ENCODE measurements at places on chromosomes 7 and 10.

DNA sequence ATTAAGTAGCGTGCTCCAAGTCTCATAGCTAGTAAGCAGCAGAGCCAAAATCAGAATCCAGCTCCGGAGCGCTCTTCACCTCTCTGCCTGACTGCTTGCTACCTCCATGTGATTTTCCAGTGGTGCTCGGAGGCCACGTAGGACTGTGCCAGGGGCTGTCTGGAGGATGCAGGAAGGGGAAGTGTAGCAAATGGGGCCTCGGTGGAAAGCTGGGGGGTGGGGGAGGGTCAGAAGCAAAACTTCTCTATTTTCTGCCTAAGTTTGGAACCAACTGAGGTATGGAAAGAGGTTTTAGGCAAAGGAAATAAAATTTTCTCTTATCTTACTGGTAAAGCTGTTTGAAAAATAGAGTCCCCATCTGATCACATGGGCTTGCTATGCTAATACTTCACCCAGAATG, 108.7 kb downstream of the TBXAS1 start:
- DNase-seq = no peak

DNA sequence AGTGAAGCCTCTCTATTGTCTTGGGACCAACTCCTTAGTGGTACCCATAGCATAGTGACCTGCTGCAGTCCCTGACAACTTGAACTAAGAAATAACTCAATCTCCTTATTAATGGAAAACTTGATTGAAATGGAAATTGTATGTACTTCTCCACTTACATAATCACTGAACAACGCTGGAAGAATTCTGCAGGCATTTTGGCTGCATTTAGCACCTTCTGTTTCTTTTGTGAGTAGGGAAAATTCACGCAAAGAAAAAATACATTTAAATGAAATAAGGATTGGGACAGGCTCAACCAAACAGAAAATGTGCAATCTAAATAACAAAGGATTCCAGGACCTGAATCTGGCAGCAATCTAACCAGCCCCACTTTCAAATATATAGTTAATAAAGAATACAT, 126.9 kb upstream of the GHITM start:
- no peak for DNase-seq

DNA sequence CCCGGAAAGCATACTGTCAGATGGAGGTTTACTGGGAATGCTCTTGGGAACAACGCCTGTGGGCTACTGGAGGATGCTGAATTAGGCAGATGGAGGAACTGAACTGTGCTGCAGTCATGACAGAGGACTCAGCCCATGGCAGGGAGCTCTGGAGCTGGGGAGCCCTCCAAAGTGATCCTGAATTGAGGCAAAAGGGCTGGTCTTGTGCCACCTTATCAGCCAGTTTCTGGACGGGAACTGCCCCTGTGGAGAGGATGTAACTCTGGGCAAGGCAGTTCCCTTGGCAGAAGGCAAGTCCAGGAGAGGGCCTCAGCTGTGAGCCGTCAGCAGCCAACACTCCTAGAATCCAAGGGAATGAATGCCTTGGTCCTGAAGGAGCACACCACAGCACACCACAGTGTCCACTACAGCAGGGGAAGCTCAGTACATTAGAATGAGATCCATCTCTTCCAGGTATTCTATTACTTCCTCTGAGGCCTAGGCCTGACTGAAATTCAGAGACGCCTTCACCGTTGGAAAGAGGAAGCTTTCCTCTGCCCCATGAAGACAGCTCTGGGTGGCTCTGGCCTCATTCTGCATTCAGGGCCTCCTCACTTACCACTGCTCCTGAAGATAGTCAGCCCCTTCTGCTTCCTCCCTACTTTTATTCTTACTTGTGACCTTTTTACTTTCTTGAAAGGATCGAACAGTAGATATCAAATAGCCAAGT, 139.6 kb upstream of the GPR26 start:
- DNase-seq = no peak

GRCh38 chr7:3455806-3456595, 154.9 kb downstream of the SDK1 start:
- no peak for DNase-seq

DNA sequence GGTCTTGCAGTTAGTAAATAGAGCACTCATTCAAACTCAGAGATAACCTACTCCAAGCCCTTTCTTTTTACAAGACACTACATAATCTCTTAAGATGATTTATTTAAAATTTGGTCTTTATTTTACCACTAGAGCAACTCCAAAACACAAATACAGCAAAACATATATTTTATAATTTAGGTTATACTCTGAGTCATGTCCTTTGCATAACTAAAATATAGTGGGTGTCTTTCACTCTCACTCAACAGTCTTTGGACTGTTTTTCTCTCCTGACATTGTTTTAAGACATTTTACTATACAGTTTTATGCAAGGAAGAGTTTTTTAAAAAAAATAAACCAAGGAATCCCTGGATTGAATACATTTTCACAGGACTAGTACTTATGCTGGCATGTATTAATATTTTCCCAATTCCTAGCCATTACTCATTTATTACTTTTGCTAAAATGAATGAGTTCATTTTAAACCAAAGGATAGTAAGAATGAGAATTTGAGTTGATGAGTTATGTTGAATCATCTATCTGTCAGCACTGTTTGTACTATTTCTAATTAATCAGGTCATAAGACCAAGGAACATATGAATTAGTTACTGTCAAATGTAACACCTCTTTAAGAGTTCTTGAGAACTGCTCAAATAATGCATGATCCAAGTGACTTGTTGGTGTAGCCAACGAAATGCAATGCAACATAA, 303.1 kb upstream of the FZD1 start:
- DNase-seq = no peak

DNA sequence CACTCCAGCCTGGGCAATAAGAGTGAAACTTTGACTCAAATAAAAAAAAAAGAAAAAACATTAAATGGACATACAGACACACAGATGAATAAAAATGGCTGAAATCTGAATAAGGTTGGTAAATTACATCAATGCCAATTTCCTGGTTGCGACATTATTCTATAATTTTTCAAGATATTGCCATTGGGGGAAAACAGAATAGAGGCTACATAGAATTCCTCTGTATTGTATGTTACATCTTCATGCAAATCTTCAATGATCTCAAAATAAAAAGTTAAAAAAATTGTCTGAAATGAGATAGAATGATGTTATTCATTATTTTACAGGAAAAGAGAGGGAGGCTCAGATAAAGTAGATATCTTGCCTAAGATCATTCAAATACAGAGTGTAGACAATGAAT, 234.0 kb downstream of the SDHAF3 start:
- DNase-seq = no peak

DNA sequence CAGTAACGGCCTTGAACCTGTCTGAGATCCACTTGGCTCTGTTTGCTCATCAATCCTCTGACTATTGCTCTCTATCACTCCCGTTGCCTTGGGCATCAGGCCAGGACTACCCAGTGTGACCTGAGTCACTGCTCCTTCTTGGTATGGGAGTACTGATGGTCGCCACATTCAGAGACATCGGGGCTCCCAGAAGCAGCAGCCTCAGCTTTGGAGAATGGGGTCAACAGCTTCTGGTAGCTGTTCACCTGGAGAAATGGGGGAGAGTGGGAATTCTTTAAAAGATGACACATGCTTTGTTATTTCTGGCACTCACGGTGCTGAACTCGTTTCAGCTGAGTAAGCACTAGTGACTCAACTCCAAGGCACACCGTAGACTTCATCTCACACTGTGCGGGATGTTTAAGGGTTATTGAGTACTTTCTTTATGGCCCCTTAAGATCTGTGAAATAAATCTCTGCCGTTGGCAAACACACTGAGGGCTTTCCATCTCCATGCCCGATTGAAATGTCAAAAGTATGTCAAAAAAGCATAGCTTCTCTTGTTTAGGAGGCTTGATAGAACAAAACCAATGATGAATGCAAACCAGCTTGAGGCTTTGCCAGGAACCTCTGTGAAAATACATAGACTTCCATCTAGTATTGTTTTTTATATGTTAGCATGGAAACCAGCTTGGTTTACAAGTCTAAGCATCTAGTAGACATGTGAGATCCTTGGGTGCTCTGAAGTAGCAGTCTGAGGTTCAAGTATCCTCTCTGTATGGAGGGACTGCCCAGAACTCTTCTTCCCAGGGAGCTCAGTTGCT, 333.1 kb downstream of the CXCL12 start:
- DNase-seq = no peak

DNA sequence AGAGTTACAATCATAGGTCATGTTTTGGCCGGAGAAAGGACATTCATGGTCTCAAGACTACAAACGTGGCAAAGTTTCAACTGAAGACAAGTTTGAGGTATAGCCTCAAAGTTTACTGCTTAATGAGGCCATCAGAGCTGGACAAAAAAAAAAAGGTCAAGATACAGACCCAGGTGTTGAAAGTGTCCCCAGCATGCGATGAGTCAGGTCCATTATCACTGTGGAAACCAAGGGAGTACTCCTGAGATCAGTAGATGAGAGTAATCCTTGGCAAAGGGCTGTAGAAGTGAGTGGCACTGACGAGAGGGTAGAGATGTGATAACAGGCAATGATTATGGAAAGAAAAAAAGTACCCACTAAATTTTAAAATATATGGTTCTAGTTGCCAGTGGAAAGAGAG, 80.1 kb upstream of the LRRN3 start:
- DNase-seq = no peak

DNA sequence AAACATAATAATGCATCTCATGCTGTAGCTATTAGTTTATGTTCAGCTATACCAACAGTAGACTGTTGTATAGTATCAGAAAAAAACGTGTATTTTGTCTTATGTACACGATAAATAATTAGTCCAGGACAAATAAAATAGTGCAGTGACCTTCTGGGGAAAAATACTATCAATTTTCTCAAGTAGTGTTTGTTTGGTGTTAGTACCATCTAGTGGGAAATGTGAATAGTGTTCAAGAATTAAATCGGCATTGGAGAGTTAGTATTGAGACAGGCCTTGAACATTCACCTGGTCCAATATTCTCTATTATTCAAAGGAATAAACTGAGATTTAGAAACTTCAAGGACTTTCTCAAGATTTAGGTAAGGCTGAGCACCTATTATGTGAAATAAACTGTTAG, 21.7 kb upstream of the OR2A5 start:
- DNase-seq = no peak

GRCh38 chr7:128075242-128076095, 44.2 kb upstream of the LRRC4 start:
- DNase-seq = no peak

- no peak for DNase-seq
Measured at GRCh38 chr7:35356495-35356894, 102.6 kb upstream of the TBX20 start.

GRCh38 chr7:136652635-136653370, 215.6 kb upstream of the CHRM2 start:
- no peak for DNase-seq

DNA sequence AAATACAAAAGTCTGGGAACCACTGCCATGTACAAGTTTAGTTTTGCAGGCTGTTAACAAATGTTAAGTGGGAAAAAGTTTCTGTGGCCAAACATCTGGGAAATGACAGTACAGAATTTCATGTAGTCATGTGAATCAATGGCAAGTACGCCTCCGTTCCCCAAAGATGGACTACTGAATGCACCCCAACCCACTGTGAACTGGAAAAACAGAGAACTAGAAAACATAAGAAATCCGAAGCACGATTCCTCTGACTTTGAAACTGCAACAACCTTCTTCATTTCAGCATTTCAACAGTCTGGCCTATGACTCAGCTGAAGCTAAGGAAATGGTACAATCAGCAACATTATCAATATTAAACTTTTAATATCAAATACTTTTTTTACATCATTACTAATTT, 41.8 kb downstream of the MCMBP start:
- DNase-seq = no peak

- no peak for DNase-seq
Measured at GRCh38 chr7:140364819-140365218, 33.5 kb downstream of the SLC37A3 start.

GRCh38 chr7:94276795-94277194, 117.9 kb upstream of the COL1A2 start:
- no peak for DNase-seq

DNA sequence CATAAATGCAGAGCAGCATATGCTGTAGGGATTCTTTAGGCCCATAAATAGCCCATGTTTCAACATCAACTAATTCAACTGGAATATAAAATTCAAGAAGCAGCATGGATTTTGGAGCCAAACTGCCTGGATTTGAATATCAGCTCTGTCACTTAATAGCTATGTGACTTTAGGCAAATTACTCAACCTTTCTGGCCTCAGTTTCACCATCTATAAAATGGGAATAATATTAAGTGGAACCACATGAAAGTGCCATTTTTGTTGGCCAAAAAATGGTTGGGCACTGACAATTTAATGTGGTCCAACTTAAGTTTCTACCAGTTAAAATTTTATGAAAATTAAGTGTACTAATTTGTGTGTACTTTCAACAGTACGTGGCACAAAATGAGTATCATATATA, 98.1 kb downstream of the GSAP start:
- DNase-seq = no peak

DNA sequence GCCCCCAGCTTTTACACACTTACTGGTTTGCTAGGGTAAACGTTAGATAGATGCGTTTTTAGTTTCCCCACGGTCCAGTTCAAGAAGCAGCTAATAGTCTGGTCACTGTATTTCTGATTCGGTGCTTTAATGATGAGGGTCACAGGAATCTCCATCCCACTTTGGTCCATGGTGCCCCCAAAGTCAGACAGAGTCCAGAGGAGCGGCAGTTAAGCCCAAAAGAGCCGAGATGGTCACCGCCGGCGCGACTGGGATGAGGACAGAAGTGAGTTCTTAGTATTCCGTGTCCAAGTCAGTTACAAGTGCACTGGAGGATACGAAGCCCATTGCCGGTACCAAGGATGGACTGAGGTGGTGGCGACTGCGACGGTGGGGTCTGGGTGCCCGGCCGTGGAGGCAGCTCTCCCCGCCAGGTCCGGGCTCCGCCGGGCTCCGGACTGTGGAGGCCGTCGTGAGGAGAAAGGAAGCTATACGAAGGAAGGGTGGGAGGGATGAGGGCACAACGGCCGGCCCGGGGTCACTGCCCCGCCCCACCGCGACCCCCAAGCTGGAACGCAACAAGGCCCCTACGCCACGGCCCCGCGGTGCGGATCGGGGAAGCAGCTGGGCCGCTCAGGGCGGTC, 663 bp downstream of the HERPUD2 start:
- DNase-seq = no peak

- DNase-seq = no peak
Measured at GRCh38 chr10:84762754-84763394, 434.5 kb downstream of the CCSER2 start.

DNA sequence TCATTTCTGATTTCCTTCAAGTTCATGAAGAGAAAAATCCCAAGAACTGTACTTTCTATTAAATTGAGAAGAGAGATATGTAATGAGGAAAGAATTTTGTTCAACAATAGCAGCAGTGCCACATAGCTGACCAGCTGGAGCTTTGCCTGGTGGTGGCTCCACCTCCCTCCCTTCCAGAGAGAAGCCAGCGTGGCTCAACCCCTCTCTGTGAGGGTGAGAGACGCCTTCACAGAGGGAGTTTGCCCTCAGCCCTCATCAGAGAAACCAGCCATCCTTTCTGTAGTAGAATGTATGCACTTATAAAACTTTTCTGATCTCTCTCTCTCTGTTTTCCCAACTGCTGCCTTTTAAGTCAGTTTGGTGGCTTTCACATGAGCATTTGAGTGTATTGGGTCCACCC, 20.5 kb upstream of the COL1A2 start:
- no peak for DNase-seq

GRCh38 chr7:51430480-51431086, 114.0 kb upstream of the COBL start:
- no peak for DNase-seq

GRCh38 chr7:81165070-81165469, 246.2 kb upstream of the SEMA3C start:
- DNase-seq = no peak

- no peak for DNase-seq
Measured at GRCh38 chr7:105309235-105310169, 79.2 kb downstream of the SRPK2 start.

Data from stimulated activated CD8-positive, alpha-beta memory T cell treated with anti-CD3 and anti-CD28 coated beads, Interleukin-4, amount 100 ng/mL, for 24 hours (primary cell).